ENCODE measurements at places on chromosomes 1 and 21.

DNA sequence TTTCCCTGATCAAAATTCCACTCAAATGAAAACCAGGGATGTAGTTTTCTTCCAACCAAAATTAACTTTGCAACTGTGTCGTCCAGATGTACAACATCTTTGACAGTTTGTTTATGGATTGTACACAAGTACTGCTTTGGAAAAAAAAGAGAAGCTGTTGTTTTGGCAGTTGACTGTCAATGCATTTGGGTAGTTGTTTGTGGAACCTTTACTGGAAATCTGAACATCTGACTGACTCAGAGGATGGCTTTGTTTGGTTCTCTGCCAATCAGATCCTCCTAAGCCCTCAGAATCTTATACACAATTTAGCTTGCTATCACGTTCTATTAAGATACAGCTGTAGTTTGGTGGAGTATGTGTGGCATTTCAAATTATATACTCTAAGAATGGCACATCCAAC lies 195.0 kb downstream of the KCNK2 start:
- DNase-seq, result peak; percentile 25

DNA sequence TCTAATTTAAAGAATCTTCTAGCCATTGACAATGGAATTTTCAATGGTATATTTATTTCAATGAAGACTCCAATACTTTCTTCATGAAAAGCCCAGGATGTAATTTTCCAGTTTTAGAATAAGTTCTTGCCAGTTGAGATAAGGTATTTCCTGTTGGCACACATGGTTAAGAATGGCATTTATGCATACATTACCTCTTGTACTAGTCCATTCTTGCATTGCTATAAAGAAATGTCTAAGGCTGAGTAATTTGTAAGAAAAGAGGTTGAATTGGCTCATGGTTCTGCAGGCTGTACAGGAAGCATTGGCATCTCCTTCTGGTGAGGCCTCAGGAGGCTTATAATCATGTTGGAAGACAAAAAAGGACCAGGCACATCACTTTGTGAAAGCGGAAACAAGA lies 1179.6 kb downstream of the AMY1C start:
- DNase-seq, result no peak

DNA sequence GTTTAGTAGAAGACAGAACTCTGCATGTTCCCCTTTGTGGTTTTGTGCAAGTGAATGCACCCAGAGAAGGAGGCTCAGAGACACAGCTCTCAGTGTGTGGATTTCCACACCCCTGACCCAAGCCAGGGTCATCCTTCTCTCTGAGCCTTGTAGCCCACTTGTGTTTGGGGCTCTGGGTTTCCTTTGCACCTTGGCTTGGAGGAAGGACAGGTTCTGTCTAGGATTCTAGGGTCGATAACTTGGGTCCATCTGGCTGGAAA lies 27.2 kb downstream of the MYOG start:
- no peak for DNase-seq

DNA sequence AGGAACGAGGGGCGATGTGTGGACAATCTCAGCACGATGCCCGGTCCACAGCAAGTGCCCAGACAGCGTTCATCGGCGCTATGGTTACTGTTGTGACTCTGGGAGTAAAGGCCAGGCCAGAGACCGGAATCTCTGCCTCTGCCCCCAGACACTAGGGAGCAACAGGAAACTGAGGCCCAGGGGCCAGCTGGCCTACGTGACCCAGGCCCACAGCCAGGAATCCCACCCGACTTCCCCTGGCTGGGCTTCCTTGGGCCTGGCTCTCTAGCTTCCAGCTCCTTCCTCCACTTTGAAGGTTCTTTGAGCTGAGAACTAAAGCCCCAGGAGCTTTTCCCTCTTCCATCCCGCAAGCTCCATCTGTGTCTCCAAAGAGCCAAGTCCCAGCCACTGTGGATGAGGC lies 4.6 kb downstream of the LRP8 start:
- DNase-seq, result no peak

DNA sequence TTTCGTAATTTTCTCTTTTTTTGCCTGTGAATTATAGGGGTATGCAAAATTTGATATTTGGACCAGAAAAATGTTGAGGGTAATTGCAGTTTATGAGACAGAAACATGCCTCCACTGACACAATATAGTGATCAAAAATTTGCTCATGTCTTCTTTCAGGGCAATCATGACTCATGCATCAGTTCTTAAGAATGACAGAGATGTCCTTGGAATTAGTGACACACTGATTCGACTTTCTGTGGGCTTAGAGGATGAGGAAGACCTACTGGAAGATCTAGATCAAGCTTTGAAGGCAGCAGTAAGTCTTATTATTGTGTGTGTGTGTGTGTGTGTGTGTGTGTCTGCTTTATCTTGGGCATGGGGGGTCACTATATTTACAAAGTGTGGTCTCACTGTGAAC lies 27.5 kb downstream of the CTH start:
- no peak for DNase-seq

DNA sequence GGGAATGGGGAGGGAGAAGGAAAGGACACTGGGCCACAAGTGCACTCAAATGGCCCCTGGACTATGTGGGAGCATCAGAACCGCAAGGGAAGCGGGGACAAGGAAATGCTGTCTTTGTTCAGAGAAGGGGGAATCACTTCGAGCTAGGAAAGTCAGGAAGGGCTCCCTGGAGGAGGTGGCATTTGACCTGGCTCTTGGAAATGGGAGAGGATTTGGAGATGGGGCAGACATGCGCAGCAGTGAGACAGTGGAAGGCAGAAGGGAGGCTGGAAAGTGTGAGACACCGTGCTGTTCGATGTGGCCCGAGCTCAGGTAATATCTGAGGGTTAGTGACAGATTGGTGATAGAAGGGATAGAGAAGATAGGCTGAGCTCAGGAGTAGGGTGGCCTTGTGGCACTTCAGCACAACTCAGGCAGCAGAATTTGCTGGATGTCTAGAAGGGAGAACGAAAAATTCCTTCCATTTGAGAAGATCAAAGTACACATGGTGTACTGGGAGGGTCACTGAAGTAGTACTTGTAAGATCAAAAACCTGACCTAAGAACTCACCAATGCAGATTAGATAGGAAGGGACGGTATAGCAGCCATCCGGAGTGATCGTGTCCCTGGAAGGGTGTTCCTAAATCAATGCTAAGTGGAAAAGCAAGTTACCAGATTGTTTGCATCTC lies 25.4 kb downstream of the SLC1A7 start:
- DNase-seq, result no peak

DNA sequence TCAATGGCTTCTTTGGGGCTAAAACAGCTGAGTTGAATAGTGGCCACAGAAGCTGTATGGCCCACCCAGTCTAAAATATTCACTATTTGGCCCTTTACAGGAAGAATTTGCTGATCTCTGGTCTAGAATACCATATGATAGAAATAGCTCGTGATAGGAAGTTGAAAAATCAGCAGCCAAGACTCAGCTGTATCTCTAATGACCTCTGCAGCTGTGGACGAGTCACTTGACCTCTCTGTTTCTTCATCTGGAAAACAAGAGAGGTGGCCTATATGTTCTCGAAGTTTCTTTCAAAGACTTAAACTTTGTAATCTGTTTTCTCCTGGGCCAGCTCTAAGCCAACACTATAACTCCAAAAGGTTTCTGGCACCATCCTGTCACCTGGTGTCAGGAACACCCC lies 129.2 kb downstream of the ZBTB18 start:
- no peak for DNase-seq

DNA sequence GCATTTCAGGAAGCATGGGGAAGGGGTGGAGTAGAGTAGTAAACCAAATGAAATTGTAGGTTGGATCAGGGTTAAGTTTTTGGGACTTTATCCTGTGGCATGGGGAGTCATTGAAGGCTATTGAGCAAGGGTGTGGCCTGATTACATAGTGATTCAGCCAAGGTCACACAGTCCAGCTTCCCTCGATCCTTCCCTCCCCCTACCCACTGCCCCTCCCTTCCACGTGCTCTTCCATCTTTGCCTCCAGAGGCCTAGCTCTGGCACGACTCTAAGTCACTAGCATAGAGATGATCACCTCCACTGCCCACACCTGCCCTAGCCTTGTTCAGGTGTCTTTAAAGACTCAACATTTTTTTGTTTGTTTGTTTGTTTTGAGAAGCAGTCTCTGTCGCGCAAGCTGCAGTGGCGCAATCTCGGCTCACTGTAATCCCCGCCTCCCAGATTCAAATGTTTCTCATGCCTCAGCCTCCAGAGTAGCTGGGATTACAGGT lies 37.2 kb upstream of the SLC9A1 start:
- no peak for DNase-seq

- no peak for DNase-seq
Observed at GRCh38 chr1:231970684-231971083, 344.1 kb downstream of the DISC1 start.

- DNase-seq, result no peak
Observed at GRCh38 chr1:169259816-169260215, 107.8 kb downstream of the NME7 start.

DNA sequence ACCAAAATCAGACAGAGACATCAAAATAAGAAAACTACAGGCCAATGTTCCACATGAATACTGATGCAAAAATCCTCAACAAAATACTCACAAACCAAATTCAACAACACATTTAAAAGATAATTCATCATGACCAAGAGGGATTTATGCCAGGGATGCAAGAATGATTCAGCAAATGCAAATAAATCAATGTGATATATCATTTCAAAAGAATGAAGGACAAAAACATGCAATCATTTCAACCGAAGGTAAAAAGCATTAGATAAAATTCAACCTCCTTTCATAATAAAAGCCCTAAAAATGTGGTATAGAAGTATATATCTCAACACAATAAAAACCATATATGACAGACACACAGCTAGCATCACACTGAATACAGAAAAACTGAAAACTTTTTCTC lies 81.5 kb upstream of the LYPLAL1 start:
- peak; percentile 30 for DNase-seq

- no peak for DNase-seq
Observed at GRCh38 chr1:194476351-194476750, 1289.9 kb upstream of the B3GALT2 start.

DNA sequence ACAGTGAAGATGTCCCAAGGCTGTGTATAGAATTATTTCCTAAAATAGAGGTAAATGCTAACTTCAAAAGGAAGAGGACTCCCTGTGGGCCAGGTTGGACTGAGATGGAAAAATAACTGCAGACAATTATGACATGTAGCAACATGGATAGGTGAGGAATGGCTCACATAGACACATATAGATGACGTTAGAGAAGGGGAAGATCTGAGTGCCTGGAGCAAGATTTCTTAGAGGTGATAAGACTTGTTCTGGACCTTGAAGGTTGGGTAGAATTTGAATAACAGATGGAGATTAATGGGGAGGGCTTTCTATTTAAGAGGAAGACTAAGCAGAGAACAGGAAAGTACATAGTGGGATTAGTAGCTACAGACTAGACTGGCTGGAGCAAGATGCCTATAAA lies 76.9 kb downstream of the C1orf21 start:
- no peak for DNase-seq

DNA sequence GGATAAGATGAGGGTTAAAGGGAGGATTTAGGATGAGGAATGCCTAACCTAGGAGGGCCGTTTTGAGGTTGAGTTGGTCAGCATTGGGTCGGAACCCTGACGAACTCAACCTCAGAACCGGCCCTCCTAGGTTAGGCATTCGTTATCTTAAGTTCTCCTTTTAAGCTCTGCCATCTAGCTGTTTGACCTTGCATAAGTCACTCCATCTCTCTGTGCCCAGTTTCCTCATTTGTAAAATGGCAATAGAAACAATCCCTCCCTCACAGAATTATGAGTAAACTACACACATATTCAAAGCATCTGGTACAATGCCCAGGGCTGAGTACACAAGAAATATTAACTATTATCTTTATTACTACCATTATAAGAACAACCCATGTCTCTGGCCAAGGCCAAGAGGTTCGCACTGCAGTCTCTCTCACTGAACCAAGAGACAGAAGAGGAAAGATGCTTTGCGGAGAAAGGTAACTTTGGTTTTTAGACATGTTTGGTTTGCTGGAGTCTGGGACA lies 4.8 kb downstream of the ABCB10 start:
- DNase-seq, result no peak

- no peak for DNase-seq
Observed at GRCh38 chr1:54547601-54548388, at the start of gene ACOT11. TSS of gene ACOT11 (plus strand) at chr1:54548228. CDS start at chr1:54548310, 82 bp downstream.

- DNase-seq, result no peak
Observed at GRCh38 chr1:60924964-60925798, 157.2 kb upstream of the NFIA start.

GRCh38 chr1:44566281-44567046 lies 107.8 kb downstream of the TMEM53 start:
- DNase-seq, result no peak

GRCh38 chr1:185479796-185480195 lies 162.8 kb upstream of the IVNS1ABP start:
- no peak for DNase-seq

- DNase-seq, result no peak
Observed at GRCh38 chr1:59165353-59165752, 131.5 kb upstream of the FGGY start.
